ENCODE measurements at places on chromosomes 12 and 14.

DNA sequence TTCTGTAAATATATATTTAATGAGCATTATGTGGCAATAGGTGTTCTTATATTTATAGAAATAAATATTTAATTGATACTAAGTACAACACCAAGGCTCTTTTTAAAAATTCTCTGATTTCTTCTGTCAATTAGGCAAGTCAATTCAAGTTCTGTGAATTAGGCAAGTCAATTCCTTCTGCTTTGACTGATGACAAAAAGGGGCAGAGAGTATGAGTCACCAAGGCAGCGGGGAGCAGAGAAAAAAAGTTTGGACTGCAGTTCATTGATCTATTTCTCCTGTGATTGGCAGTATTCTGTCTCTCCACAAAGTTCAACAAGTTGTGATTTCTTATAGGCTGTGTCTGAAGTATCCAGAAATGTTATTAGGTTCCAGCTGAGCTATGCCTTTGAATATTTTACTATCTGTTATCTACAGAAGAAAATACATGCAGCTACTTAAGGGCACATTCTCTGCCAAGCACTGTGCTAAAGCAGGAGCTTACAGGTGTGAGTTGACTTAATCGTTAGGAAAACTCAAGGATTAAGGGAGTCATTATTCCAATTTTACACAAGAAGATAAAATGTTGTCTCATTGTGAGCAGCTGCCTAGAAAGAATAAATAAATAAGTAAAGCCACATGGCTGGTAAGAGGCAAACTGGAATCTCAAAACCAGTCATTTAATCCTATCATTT lies 206.4 kb upstream of the ALG10B start:
- DNase-seq: no peak

DNA sequence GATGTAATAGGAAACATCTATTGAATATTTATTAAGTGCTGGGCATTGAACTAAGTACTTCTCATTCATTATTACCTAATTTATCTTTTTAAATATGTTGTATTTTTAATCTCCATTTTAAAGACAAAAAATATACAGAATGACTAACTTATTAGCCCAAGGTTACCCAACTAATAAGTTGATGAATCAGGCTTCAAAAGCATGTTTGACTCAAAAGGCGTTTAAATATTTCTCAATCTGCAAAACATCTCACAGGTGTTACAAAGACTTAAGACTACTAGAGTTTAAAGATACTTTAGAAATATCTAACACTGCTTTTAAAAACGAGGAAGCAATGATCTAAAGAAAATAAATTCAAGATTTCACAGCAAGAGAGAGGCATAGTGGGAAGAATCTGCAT lies 457.4 kb upstream of the DCN start:
- no peak for DNase-seq

- no peak for DNase-seq
Observed at GRCh38 chr12:93108985-93109384, 179.9 kb upstream of the EEA1 start.

- DNase-seq: no peak
Observed at GRCh38 chr12:68261896-68262295, 8.5 kb upstream of the IL22 start.

DNA sequence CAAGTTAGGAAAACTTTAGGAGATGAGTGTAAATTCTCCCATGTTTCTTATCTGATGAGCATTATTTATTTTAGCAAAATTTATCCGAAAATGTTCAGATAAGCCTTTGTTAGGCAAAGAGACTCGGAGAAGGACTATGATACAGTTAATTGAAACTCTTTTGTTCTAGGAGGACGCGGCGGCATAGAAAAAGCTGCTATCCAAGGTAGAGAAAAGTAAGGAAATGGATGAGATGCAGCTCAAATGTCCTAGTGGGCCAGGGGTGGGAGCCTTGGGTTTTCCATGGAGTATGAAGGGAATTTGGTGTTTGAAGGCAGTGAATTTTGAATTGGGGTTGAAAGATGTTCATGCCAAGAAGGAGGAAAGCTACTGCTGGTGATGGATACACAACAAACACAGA lies 1504.5 kb downstream of the AACS start:
- DNase-seq: no peak

- no peak for DNase-seq
Observed at GRCh38 chr12:109948368-109948767, 47.8 kb downstream of the GIT2 start.

GRCh38 chr12:75820848-75821578 lies 210.6 kb downstream of the PHLDA1 start:
- DNase-seq: no peak

DNA sequence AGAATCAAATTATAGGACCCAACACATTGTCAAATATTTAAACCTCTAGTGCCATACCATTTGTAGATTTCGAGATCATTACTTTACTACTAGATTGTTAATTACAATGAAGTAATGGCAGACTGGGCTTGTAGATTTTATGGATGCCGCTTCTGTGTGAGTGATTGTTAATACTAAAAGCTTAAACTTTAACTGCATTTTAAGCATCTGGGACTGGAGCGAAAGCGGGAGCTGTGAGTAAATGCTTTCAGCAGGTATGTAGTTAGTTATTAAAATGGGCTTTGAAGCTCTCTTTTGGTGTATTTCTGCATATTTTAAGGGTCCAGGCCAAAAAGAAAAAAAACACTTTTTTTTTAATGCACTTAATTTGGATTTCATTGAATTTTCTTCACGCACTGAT lies 519.3 kb downstream of the MED13L start:
- DNase-seq: no peak

GRCh38 chr12:40738856-40739255 lies 46.6 kb downstream of the CNTN1 start:
- DNase-seq: no peak

DNA sequence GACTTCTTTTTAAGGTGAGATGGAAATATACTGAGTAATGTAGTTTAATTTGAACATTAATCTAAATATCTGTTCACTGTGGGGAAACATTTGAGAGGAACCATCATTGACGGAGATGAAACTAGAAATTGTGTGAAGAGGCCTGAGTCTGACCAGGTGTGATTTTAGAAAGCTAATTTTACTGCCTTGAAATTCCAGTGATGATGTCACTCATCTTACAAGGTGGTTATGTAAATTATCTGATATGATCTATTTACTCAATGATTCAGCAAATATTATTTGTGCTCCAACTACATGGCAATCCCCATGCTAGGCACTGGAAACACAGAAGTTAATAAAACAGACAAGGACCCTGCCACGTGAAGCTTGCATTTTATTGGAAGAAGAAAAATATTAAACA lies 435.7 kb upstream of the DCN start:
- no peak for DNase-seq

DNA sequence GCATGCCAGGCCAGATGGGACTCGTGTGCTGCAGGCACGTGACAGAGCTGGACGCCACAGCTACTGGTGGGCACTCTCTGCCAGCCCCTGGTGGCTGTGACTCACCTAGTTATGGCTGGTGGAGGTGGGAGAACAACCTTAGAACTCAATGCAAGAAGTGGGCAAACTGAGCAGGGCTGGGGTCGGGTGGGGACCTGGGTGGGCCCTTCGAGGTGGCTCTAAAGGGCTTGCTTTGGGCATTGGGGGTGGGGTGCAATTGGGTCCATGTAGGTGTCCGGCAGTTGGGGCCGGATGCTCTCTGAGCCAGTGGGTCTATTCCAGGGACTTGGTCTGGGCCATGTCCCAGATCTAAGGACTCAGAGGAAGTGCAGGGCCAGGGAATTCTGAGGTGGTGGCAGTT lies 5.1 kb upstream of the SERPINA12 start:
- DNase-seq: no peak

DNA sequence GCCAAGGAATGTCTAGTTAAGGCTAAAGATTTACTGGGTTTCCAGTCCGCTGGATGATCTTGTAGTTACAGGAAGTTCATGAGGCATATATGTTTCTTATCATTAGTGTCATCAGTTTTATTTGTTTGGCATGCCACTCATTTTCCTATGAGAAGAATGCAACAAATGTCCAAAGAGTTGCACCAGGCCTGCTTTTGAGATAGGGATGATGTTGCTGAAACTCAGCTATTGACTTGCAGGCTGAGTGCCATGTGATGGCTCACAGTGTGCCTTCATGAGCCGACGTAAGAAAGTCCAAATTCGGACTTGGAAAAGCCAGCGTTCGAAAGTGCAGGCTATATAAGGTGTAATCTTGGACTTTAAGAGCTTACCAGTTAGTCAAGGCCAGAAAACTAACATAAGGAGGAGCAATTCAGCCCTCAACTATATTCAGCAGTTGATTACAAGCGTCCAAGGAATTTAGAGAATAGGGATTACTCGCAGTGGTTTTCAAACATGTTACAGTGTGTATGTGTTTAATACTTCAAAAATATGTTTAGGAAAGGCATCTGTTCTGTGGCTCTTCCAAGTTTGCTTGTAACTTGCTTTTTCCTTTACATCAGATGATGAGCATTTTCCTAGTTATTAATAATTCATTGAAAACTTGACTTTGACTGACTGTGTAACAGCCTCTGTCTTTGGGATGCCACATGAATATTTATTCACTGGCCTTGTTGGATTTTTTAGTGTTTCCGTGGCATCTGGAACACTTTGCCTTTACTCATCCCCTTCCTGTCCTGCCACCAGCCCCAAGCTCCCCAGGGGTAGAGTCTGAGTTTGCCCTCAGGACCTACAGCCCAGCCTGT lies 101.3 kb downstream of the LGMN start:
- DNase-seq: no peak

- no peak for DNase-seq
Observed at GRCh38 chr12:47818467-47819137, 1.1 kb downstream of the HDAC7 start.

DNA sequence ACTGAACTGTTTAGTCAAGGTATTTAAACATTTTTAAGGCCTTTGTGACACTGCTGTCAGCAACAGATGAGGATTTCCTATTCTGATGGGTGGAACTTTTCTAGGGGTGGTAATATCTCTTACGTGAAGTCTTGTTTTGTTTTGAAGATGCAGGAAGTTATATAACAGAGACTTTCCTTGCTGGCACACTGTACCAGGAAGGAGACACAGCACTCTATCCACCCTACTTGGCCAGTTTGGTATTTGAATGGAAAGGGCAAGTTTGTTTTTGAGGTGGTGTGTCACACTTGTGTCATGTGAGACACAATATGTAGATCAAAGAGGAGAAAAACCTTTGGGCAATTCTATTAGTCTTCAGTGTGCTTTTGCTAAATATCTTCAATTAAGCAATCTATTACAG lies 51.6 kb upstream of the SRP54 start:
- DNase-seq: no peak

- no peak for DNase-seq
Observed at GRCh38 chr12:54299515-54300224, 1.1 kb downstream of the NFE2 start.

DNA sequence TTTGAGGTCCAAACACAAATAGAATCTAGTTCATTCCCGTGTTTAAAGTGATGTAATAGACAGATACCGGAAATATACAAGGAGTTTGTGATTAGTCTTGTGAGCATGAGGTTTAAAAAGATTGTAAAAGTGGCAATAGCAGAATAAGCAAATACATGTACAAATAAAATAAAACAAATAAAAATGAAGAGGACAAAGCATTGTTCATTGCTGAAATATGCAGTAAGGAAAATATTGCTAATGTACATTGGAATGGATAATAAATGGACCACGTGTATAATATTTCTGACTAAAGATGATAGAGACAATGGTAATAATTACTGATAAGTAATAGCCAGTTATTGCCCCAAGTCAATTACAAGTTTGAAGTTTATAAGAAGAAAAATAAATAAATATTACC lies 75.6 kb upstream of the RTL1 start:
- no peak for DNase-seq

DNA sequence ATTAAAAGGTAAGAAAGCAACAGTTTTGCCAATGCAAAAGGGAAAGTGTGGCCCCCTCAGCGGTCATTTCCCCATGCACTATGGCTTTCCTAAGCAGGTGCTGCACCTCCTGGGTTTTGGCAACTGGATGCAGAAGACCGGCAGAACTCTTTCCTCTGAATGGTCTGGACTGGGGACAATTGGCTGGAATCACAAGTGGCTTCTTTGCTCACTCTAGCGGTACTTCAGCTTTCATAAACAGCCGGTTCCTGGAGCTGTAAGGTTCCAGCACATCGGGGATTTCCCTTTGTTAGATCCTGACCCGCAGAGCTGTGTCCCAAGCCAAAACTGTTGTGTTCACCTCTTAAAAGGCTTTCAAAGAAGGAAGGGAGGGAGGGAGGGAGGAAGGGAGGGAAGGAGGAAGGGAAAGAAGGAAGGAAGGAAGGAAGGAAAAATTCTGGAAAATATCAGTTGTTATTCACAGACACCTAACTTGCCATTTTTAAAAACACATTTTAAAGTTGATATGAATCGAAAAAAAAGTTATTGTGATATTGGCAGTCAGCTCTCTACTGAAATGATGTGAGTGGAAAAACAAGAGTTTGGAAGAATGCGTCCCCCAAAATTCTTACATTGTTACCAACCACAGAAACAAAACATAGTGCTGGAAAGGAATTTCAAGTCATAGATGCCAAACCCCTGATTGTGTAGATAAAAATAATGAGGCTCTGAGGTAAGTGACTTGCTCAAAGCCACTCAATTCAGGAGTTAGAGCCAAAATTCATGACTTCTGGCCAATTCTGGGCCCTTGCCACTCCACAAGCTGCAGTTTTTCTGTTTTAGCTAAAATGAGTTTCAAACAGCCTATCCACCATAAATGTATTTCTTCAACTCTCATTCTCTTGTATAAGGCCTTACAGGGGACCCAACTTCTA lies 220.6 kb upstream of the HMGA2 start:
- no peak for DNase-seq

DNA sequence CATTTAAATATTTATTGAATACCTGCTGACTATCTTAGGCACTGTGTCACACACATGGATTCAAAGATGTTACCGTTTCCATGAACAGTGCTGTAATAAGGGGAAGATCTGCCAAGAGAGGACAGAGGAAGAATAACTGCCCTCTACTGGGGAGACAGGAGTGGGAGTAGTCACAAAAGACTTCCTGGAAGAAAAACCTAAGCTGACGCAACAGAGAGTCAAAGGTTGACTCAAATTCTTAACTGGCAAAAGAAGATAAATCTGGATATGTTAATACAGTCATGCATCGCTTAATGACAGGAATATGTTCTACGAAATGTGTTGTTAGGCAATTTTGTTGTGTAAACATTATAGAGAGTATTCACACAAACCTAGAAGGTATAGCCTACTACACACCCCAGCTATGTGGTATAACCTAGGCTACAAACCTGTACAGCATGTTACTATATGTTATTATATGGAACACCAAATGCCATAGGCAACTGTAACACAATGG lies 51.5 kb downstream of the DCAF5 start:
- DNase-seq: no peak

DNA sequence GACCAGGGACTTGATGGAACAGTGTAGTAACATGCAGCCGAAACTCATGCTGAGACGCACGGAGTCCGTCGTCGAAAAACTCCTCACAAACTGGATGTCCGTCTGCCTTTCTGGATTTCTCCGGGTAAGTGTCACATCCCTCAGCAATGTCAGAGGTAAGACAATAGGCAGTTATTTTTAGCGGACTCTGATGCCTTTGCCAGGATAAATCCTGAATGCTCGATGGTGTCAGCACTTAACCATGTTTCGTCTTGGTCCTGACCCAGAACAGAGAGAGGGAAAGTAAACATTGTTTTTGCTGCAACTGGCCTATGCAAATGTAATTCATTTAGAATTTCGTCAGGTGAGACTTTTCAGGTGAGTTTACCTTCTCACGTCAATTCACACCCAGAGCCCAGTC lies 112.3 kb downstream of the PLXNC1 start:
- DNase-seq: no peak

- DNase-seq: no peak
Observed at GRCh38 chr14:81801921-81802320, 268.3 kb upstream of the SEL1L start.

GRCh38 chr14:51933191-51933590 lies 56.2 kb upstream of the RTRAF start:
- no peak for DNase-seq

All from stimulated activated CD8-positive, alpha-beta memory T cell treated with anti-CD3 and anti-CD28 coated beads, Interleukin-7, amount 100 ng/mL, for 48 hours (primary cell).